ENCODE measurements at places on chromosomes 7 and 10. TPM values are rescaled to one million over a fixed set of nuclear protein-coding genes. Genes with fewer than 3 reads are reported as not detected.

GRCh38 chr10:80154978-80155695 is 22.6 kb downstream of the PLAC9 start:
- H3K27ac ChIP-seq: no peak overlapping the region
- H3K4me3 ChIP-seq: no peak overlapping the region
- H3K27me3 ChIP-seq: no peaks in the 10 kb centered on the region
- peaks cover 30% of the 10 kb centered on the region for H3K36me3 ChIP-seq

DNA sequence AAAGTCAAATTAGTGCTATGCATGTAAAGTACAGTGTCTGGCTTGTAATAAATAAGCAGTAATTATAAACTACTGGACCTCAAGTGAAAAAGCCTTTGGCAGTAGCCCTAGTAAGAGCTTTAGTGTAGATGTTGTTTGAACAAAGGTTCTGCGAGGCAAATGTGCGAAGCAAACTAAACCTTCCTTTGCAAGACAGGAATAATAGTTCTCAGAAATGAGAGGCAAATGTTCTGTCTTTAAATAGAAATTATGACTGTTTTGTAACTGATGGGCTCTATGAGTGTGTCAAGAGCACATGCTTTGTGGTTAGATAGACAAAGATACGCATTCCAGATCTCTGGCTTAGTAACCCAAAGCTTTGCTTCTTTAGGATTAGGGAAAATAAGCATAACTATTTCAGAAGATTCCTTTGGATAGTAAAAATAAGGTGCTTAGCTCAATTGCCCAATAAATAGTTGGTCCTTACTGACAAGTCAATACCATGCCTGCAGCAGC is 169.2 kb upstream of the CDC14C start:
- DNase-seq: no peak
- H3K27me3 ChIP-seq: no peaks in the 10 kb centered on the region
- no peak overlapping the region for H3K27ac ChIP-seq
- no peak overlapping the region for H3K4me3 ChIP-seq

DNA sequence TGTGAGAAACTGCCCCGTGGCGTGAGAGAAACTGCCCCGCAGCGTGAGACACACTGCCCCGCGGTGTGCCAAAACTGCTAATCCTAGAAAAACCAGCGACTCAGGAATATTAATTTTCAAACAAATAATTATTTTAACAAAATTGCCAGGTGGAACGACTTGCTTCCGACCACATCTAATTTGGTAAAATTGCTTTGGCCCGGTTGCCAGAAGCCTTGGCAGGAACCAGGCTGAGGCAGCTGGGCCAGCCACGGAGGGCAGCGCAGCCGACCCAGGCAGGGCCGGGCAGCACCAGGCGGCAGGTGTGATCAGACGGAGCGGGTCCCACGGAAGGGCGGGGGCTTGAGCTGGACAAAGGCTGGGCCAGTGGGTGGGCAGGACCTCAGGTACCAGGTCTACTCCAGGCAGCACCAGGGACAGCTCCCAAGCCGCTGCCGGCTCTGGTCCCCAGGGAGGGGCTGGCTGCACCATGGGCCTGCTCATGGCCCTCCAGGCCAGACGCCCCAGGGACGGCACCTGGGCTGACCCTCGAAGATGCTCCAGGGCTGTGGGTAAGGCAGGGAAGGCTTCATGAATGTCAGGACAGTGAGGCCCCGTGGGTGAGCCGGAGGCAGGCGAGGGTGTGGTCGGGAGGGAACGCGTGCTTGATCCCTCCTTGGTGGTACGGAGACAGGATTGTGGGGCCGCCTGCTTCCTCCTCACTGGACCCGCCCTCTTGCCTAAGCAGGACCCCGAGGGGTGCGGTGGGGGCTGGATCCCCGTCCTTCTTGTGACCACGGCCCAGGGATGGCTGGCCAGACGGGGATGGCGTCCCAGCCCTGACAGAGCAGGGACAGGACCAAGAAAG is 7.7 kb upstream of the ADGRA1 start:
- H3K4me1 ChIP-seq: no peaks in the 10 kb centered on the region
- DNase-seq: no peak
- H3K27me3 ChIP-seq: peaks cover 18% of the 10 kb centered on the region

GRCh38 chr7:8639668-8640067 is 206.3 kb downstream of the NXPH1 start:
- H3K4me3 ChIP-seq: no peak overlapping the region
- DNase-seq: no peak
- no peaks in the 10 kb centered on the region for H3K27me3 ChIP-seq
- H3K36me3 ChIP-seq: no peaks in the 10 kb centered on the region
- no peak overlapping the region for H3K27ac ChIP-seq

DNA sequence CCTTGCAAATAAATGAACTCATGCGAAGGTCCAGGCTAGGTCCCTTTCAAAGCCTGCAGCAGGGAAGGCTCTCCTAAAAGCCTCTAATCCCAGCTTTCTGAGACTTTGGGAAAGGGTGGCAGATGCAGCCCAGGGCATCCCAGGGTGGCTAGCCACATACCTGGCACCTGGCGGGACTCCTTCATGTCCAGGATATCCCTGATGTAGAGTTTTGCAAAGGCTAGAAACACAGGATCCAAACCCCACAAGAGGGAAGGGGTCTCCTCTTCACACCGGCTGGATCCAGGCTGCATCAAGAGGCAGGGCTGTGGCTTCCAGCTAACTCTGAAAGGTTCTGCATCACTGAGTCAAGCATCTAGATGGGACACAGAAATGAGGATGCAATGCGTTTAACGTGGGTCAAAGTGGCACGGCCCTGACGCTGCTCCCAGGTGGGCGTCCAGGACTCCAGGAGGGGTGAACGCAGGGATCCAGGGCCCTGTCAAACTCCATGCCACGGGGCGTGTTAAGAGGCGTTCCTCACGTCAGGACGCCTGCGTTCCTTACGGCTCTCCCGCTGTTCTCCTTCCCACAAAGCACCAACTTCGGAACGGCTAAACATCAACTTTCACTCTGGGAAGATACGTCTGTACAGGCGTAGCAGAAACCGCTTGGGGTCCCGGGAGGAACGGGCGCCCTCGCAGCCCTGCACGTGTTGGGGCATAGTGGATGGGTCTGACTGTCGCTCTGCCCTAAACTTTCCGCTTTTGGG is 507 bp downstream of the STN1 start:
- H3K4me3 ChIP-seq: peak overlapping the region; percentile 85
- H3K27me3 ChIP-seq: no peaks in the 10 kb centered on the region
- H3K27ac ChIP-seq: peak overlapping the region; percentile 90
- peaks cover 56% of the 10 kb centered on the region for H3K4me1 ChIP-seq

- no peak overlapping the region for H3K4me3 ChIP-seq
- H3K27me3 ChIP-seq: no peaks in the 10 kb centered on the region
- H3K36me3 ChIP-seq: no peaks in the 10 kb centered on the region
- H3K27ac ChIP-seq: peak overlapping the region; percentile 46
- no peak for DNase-seq
Measured at GRCh38 chr7:97133159-97133558, 15.7 kb downstream of the SDHAF3 start.

DNA sequence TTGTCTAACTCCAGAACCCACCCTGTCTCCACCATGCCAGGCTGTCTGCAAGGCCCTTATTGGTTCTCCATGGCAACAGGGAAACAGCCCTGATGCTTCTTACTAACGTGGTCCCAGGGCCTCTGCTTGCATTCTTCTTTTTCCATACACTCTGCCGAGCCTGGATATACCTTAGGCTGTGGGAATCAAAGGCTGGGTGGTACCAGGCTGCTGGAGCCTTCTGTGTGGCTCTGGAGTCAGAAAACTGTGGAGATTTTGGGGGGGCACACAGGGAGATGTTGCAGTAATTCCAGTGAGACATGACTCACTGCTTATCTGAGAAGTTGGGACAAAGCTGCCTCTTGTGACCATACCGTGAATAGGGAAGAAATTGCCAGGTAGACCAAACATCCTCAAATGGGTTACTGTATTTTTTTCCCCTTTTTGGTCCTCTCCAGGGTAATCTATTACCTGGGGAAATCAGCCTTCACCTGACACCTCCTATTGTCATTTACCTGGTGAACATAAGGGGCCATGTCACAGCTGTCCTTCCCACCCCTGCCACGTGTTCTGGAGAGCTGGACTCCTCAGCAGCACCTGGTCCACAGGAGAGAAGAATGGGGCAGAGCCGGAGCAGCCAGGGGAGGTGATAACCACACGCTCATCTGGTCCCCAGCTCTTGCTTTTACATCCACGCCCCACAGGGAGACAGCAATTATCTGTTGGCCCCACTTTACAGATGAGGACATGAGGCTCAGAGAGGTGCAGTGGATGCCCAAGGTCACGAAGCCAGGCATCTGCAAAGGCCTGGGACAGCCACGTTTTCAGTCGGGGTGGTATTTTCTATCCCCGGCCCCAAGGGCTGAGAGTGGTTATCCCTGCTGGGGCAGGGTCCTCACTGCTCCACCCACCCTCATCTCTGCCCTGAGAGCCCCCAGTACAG is 4.6 kb downstream of the CHST3 start:
- no peak overlapping the region for H3K4me3 ChIP-seq
- H3K27me3 ChIP-seq: no peaks in the 10 kb centered on the region
- DNase-seq: no peak
- H3K36me3 ChIP-seq: peaks cover 8% of the 10 kb centered on the region
- peak overlapping the region; percentile 43 for H3K27ac ChIP-seq

GRCh38 chr7:151317936-151318335 is 23.7 kb upstream of the NUB1 start:
- no peak overlapping the region for H3K4me3 ChIP-seq
- H3K36me3 ChIP-seq: no peaks in the 10 kb centered on the region
- 0 out of 2 replicates have a peak, but pooled peaks cover 1% of the 10 kb centered on the region for H3K27me3 ChIP-seq
- peaks cover 6% of the 10 kb centered on the region for H3K4me1 ChIP-seq
- no peak for DNase-seq

GRCh38 chr7:16455591-16455990 is 9.9 kb downstream of the SOSTDC1 start:
- H3K4me3 ChIP-seq: no peak overlapping the region
- H3K4me1 ChIP-seq: no peaks in the 10 kb centered on the region
- no peak overlapping the region for H3K27ac ChIP-seq
- no peaks in the 10 kb centered on the region for H3K36me3 ChIP-seq
- H3K27me3 ChIP-seq: no peaks in the 10 kb centered on the region

DNA sequence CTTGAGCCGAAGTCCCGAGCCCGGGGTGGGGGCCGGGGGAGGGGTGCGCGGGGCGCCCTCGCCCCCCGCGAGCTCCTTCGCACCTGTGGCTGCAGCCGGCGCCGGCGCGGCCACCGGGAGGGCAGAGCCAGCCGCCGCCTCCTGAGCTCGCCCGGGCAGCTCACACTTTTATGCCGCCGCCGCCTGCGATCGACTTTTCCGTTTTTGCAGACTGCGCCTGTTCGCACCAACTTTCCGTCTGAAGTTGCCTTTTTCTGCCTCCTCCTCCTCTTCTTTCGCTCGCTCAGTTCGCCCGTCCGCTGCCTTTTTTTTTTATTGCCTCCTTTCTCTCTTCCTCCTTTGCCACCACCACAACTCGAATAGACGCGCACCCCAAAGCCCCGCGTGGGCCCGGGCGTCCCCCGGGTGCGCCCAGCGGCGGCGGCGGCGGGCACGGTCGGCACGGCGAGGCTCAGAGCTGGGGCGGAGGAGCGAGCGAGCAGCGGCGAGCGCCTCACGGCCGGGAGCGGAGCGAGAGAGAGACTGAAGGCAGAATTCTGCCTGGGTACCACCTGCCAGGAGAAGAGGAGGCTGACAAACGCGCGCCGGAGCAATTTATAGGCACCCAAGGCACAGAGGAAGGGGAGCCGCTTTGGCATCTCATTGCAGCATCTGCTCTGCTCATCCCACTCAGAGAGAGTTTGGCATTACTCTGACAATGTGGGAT is at the start of gene C1QL3:
C1QL3 (minus strand) TSS at position 569 of the 706 bp plus-strand sequence. CDS start 814 bp downstream, outside the sequence.
- no peaks in the 10 kb centered on the region for H3K4me1 ChIP-seq
- peak within 1 kb of the TSS; percentile 34 for H3K4me3 ChIP-seq
- no peak for DNase-seq
- no peak within 1 kb of the TSS for H3K27ac ChIP-seq
- no peaks in the 10 kb centered on the region for H3K36me3 ChIP-seq

GRCh38 chr10:106987362-106987761 is 177.1 kb downstream of the SORCS1 start:
- no peaks in the 10 kb centered on the region for H3K4me1 ChIP-seq
- no peaks in the 10 kb centered on the region for H3K27me3 ChIP-seq
- no peaks in the 10 kb centered on the region for H3K36me3 ChIP-seq
- no peak overlapping the region for H3K4me3 ChIP-seq
- H3K27ac ChIP-seq: no peak overlapping the region

DNA sequence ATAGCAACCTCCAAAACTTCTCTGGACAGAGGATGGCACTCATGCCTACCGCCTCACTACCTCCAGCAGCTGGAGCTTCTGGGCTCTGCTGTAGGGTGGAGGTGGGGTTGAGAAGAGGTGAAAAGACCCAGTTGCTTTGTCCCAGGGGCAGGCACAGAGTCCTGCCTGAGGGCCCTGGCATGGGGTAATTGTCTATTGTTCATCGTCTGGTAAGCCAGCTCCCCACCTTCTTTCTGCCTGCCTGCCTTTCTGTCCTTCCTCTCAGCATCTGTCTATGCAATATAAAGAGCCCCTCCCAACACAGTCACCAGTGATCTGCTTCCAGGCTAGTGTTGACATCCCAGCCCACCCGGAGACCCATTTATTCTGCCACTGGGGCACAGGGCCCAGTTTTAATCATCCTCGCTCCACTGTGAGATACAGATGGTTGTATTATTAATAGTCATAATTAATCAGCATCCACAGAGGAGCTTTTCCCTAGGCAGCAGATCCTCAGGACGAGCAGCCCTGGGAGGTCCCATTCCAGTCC is 39.0 kb downstream of the ZMIZ1 start:
- H3K27ac ChIP-seq: no peak overlapping the region
- peaks cover 94% of the 10 kb centered on the region for H3K4me1 ChIP-seq
- peaks cover 18% of the 10 kb centered on the region for H3K36me3 ChIP-seq
- no peaks in the 10 kb centered on the region for H3K27me3 ChIP-seq
- no peak overlapping the region for H3K4me3 ChIP-seq
- DNase-seq: no peak

- H3K4me3 ChIP-seq: no peak overlapping the region
- no peak for DNase-seq
- no peaks in the 10 kb centered on the region for H3K4me1 ChIP-seq
Measured at GRCh38 chr7:8509621-8510020, 76.2 kb downstream of the NXPH1 start.

The JCAD gene
- total RNA-seq: 0.04 TPM

The CHRM2 gene
- not detected for total RNA-seq

The ADCK2 gene
- 18.8 TPM for total RNA-seq

The GJD4 gene
- total RNA-seq: not detected

The IPMK gene
- total RNA-seq: 5.4 TPM

The SLC26A5 gene
- total RNA-seq: 0.11 TPM

The SLC13A1 gene
- not detected for total RNA-seq

The TFPI2 gene
- 0.24 TPM for total RNA-seq

The CHST15 gene
- total RNA-seq: 1.1 TPM

The SCIN gene
- total RNA-seq: not detected

Measured in HepG2 (cell line).